ENCODE measurements at places on chromosomes 6 and 20. TPM values are rescaled to one million over a fixed set of nuclear protein-coding genes. Genes with fewer than 3 reads are reported as not detected.

PDYN gene
- 0.28 TPM for total RNA-seq

PNPLA1 gene
- not detected for total RNA-seq

PAX1 gene
- total RNA-seq, result not detected

ADGB gene
- total RNA-seq, result 8.1 TPM

EDN1 gene
- total RNA-seq, result 15.6 TPM

DEFB124 gene
- total RNA-seq, result not detected

RAET1E gene
- total RNA-seq, result 0.23 TPM

C6orf15 gene
- total RNA-seq, result not detected

TCP1 gene
- 145 TPM for total RNA-seq

LY86 gene
- 7.0 TPM for total RNA-seq

JPH2 gene
- 31.1 TPM for total RNA-seq

SLC22A2 gene
- total RNA-seq, result not detected

IRF4 gene
- total RNA-seq, result 0.77 TPM

EPPIN gene
- total RNA-seq, result 137 TPM

CDSN gene
- total RNA-seq, result 1.5 TPM

TRIM26 gene
- 100 TPM for total RNA-seq

XKR7 gene
- 0.05 TPM for total RNA-seq

C6orf141 gene
- total RNA-seq, result 2.2 TPM

TMC2 gene
- total RNA-seq, result 0.23 TPM

MEP1A gene
- total RNA-seq, result 0.34 TPM

HAO1 gene
- total RNA-seq, result not detected

TLDC2 gene
- total RNA-seq, result 1.3 TPM

SMPDL3A gene
- 30.7 TPM for total RNA-seq

VIP gene
- not detected for total RNA-seq

DUSP15 gene
- total RNA-seq, result 1.7 TPM

SMOC2 gene
- 17.8 TPM for total RNA-seq

HLA-DRB5 gene
- not detected for total RNA-seq

CCHCR1 gene
- 37.4 TPM for total RNA-seq

GRIK2 gene
- total RNA-seq, result 15.7 TPM

AVP gene
- 3.1 TPM for total RNA-seq

NDUFAF4 gene
- total RNA-seq, result 29.9 TPM

ALDH8A1 gene
- total RNA-seq, result not detected

APOM gene
- total RNA-seq, result 1.6 TPM

OOEP gene
- total RNA-seq, result not detected
